Cardiac muscle cell (in vitro differentiated cells and primary cell): ENCODE measurements at places on chromosomes 4 and X. TPM values are rescaled to one million over a fixed set of nuclear protein-coding genes. Genes with fewer than 3 reads are reported as not detected.
A peak's percentile ranks its signal among the peaks of the same experiment; 100 is the strongest.

DNA sequence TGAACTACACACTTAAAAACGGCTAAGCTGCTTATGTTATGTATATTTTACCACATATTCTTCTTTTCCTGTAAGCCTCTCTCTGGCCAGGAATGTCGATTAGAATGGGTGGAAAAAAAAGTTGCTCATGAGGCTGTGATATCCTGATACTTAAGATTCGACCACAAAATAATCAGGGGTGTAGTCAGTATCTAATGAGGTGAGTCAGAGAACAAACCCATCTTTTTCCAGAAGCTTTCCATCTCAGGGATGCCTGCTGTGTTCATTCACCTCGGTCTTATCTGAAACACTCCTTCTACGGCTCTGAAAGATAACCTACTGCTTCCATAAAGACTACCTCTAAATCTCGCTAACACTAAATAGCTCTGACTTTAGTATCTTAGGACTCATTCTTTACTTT lies 142.7 kb upstream of the MAP3K15 start:
- no peak for DNase-seq

DNA sequence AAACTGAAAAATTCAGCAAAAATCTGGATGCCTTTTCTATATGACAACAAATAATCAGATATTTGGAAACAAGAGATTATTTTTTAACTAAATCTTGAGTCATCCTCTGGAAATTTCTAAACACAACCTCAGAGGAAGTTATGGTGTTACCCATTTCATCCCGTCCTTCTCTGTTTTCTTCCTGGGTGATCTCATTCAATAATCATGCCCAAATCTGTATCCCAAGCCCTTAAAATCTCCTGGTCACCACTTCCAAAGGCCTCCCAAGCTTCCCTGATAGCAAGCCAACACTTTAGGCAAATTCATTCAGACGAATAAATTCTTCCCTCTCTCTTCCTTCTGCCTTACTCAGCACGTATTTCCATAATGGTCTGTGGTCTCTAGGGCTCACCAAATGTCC lies 9.7 kb upstream of the SORCS2 start:
- no peak for DNase-seq

DNA sequence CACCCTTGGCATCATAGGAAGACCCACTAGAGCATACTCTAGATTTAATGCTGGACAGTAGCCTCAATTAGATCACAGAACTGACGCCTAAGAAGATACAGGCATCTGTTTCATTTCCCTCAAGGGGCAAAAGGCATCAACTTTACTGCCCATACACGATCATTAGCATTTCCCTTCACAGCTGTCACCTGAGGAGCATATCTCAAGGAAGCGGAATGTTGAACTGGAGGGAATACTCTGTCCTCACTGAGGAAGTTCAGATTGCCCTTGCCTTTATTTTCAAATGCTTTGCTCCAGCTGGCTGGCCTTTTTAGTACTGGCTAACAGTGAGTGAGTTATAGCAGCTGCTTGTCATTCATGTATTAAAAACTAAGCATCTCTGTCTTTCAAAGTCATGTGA lies 508.4 kb upstream of the GALNT7 start:
- DNase-seq, result no peak

DNA sequence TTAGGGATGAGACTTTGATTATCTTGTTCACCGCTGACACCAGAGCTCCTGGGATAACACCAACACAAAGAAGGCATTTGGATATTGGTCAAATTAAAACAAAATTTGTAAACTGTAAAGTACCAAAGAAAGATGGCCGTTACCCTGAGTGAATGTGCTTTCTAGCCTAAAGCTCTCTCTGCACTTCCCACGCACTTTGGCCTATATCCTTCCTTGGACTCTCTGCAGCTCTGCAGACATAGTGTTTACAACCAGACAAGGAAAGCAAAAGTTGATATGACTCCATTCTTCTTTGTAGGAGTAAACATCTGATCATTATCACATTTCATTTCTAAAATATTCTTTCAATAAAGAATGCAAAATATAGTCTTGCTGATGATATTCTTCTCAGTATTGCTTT lies 44.8 kb upstream of the PITX2 start:
- DNase-seq, result no peak

DNA sequence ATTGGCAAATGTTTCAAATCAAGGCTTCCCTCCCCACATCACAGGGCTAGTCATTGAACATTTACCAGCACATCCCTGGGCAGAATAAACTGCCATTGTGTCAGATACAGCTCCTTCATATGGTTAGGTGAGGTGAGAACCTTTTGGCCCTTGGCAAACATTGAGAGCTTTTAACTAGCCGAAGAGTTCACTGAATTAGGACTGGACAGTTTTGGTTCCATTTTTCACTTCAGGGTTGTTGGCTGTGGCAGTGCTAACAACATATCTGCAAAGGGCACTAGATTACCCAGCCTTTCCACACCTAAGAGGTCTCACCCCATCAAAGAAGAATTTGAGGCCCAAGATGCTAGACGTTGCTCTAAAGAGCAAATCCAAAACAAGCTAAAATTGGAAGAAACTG lies 180.7 kb downstream of the GUCY2F start:
- DNase-seq, result no peak

GRCh38 chrX:110748256-110748806 lies 47.3 kb downstream of the CHRDL1 start:
- no peak for DNase-seq

- peak; percentile 4 for DNase-seq
These were observed 102.0 kb upstream of the LEF1 start for GRCh38 chr4:108270466-108271450.

GRCh38 chr4:149857446-149857845 lies 41.8 kb upstream of the IQCM start:
- DNase-seq, result no peak

GRCh38 chr4:81685104-81685503 lies 213.4 kb upstream of the RASGEF1B start:
- DNase-seq, result no peak

DNA sequence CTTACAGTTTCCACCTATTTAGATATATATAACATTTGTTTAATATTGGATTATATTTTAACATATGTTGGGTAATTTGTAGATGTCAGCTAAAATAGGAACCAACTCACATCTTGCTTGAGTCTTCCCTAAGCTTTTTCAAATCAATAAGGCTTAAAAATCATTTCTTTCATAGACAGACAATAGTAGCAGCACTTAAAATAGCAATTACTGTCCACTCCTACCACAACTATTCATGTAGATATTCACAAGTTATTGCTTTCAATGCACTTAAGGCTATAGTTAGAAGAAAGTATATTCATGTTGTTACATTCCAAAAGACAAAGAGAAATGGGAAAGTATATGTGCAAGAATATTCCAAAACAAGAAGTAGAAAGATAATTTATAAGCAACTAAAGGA lies 71.2 kb downstream of the YIPF7 start:
- no peak for DNase-seq

- peak; percentile 57 for DNase-seq
These were observed 16.0 kb downstream of the XG start for GRCh38 chrX:2767631-2768455.

GRCh38 chr4:11904117-11904535 lies 475.4 kb upstream of the HS3ST1 start:
- DNase-seq, result peak; percentile 94

Gene PASD1
- polyA plus RNA-seq, result 0.13 TPM in 1 of 2 replicates, not detected in the other

Gene NPFFR2
- 22.2 and 34.1 TPM in 2 replicates for polyA plus RNA-seq

Gene SYTL4
- 23.9 and 41.3 TPM in 2 replicates for polyA plus RNA-seq

Gene DDIT4L
- 3.9 and 4.6 TPM in 2 replicates for polyA plus RNA-seq

Gene ABLIM2
- 4.2 and 4.9 TPM in 2 replicates for polyA plus RNA-seq

Gene NAA11
- not detected in 2 replicates for polyA plus RNA-seq

Gene CSN1S1
- polyA plus RNA-seq, result not detected in 2 replicates

Gene HSFX2
- polyA plus RNA-seq, result 0.43 TPM in 1 of 2 replicates, not detected in the other

Gene TMPRSS11F
- not detected in 2 replicates for polyA plus RNA-seq
